ENCODE measurements at places on chromosomes 7 and 10.

- no peaks in the 10 kb centered on the region for H3K27me3 ChIP-seq
- H3K4me1 ChIP-seq, result no peaks in the 10 kb centered on the region
- H3K27ac ChIP-seq, result no peak overlapping the region
- H3K4me3 ChIP-seq, result no peak overlapping the region
- H3K36me3 ChIP-seq, result no peaks in the 10 kb centered on the region
- no peak for DNase-seq
These were observed 380.5 kb downstream of the SFMBT2 start for GRCh38 chr10:7030134-7030855.

- H3K27me3 ChIP-seq, result no peaks in the 10 kb centered on the region
- no peak overlapping the region for H3K27ac ChIP-seq
- H3K36me3 ChIP-seq, result no peaks in the 10 kb centered on the region
- DNase-seq, result no peak
These were observed 28.8 kb upstream of the PRTFDC1 start for GRCh38 chr10:24981161-24981710.

- H3K27me3 ChIP-seq, result no peaks in the 10 kb centered on the region
- DNase-seq, result no peak
- H3K36me3 ChIP-seq, result no peaks in the 10 kb centered on the region
- no peak overlapping the region for H3K4me3 ChIP-seq
- 0 out of 2 replicates have a peak, but pooled peaks cover 5% of the 10 kb centered on the region for H3K4me1 ChIP-seq
These were observed 104.7 kb upstream of the LRGUK start for GRCh38 chr7:134022286-134022911.

GRCh38 chr7:6556196-6556595 lies 4.9 kb upstream of the GRID2IP start:
- H3K27me3 ChIP-seq, result no peaks in the 10 kb centered on the region
- DNase-seq, result no peak
- H3K27ac ChIP-seq, result no peak overlapping the region
- no peak overlapping the region for H3K4me3 ChIP-seq

GRCh38 chr7:44432381-44432977 lies 58.0 kb downstream of the NUDCD3 start:
- no peak for DNase-seq
- no peaks in the 10 kb centered on the region for H3K27me3 ChIP-seq
- H3K4me1 ChIP-seq, result peaks cover 20% of the 10 kb centered on the region
- no peaks in the 10 kb centered on the region for H3K36me3 ChIP-seq

DNA sequence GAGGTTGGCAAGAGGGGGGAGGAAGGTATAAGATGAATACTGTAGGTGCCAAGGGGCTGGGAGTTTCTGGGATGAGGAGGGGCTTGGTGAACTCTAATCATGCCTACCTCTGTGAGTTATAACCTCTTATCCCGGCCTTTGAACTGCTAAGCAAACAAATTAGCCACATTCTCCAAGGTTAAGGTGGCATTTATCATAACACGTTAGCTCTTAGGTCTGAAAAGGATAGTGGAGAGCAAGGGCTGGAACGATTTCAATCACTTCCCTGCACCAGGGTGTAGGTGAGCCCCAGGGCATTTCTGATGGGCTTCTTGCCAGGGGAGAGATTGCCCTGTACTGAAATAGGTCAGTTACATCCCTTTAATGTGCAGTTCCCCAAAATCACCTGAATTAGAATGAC lies 28.6 kb upstream of the DMBT1 start:
- no peak overlapping the region for H3K4me3 ChIP-seq
- H3K27ac ChIP-seq, result no peak overlapping the region
- no peaks in the 10 kb centered on the region for H3K4me1 ChIP-seq
- no peaks in the 10 kb centered on the region for H3K36me3 ChIP-seq

DNA sequence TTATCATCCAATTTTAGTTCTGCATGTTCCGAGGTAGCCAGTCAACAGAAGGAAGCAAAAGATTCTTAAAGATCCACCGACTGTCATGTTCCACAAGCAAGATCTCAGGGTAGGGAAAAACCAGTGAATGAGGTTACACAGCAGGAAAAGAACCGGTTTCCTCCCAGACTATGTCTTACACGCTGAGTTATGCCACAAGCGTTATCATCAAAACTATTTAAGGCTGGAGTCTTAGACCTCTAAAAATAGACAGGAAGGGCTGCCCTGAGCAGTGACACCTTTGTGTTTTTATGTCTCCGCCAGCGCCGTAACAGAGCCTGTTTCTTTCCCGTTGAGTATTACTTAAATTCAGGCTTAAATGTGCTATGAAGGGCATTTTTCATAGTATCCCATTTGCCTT lies 48.3 kb downstream of the PROSER2 start:
- no peak for DNase-seq
- H3K27me3 ChIP-seq, result peaks cover 15% of the 10 kb centered on the region
- H3K36me3 ChIP-seq, result no peaks in the 10 kb centered on the region

DNA sequence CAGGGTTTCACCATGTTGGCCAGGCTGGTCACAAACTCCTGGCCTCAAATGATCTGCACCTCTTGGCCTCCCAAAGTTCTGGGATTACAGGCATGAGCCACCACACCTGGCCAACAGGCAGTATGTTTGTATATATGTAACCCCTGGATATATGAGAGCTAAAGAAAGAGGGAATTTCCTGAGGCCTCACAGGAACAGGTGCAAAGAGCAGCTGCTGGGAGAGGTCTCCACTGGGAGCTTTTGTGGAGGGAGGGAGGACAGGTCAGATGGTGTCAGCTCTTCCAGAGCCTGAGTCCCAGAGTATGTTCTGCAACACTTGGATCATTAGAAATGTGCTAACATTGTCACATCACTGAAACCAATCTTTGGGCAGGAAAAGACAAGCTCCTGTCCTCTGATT lies 110.1 kb upstream of the KIF5B start:
- DNase-seq, result no peak
- H3K27ac ChIP-seq, result no peak overlapping the region
- no peaks in the 10 kb centered on the region for H3K27me3 ChIP-seq
- no peaks in the 10 kb centered on the region for H3K36me3 ChIP-seq

DNA sequence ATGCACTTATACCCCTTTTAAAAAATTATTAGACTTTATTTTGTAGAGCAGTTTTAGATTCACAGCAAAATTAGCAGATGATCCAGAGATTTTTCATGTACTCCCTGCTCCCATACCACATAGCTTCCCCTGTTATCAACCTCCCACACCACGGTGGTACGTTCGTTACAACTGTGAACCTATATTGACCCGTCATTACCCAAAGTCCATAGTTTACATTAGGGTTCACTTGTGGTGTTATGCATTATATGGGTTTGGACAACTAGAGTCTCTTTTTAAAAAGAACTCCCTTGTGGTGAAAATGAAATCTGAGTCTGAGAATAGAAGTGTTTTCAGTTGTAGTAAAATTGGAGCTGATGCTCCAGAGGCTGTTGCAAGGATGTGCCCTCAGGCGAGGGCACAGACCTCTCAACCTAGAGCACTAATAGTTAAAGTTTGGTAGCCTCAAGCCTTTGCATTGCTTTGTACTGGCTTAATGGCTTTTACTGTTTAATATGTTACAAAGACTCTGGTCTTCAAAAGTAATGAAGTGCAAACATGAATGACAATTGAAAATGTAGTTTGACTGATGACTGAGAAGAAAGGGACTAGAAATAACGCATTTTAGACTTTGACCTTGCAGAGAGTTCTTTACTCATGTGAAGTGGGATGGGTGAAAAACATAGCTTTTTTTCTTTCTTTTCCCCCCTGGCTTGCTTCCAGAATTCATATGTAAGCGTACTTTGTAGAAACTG lies 30.6 kb upstream of the CSTF2T start:
- H3K27me3 ChIP-seq, result no peaks in the 10 kb centered on the region
- no peak overlapping the region for H3K27ac ChIP-seq
- no peaks in the 10 kb centered on the region for H3K4me1 ChIP-seq
- no peaks in the 10 kb centered on the region for H3K36me3 ChIP-seq
- H3K4me3 ChIP-seq, result no peak overlapping the region

- H3K4me3 ChIP-seq, result no peak overlapping the region
- no peaks in the 10 kb centered on the region for H3K27me3 ChIP-seq
- H3K36me3 ChIP-seq, result no peaks in the 10 kb centered on the region
- no peaks in the 10 kb centered on the region for H3K4me1 ChIP-seq
- no peak overlapping the region for H3K27ac ChIP-seq
These were observed 1.6 kb downstream of the WEE2 start for GRCh38 chr7:141709749-141710148.

GRCh38 chr10:61942604-61943461 lies 41.3 kb downstream of the ARID5B start:
- H3K4me1 ChIP-seq, result peaks cover 69% of the 10 kb centered on the region
- H3K27me3 ChIP-seq, result no peaks in the 10 kb centered on the region
- H3K36me3 ChIP-seq, result peaks cover 26% of the 10 kb centered on the region
- no peak for DNase-seq
- H3K27ac ChIP-seq, result peak overlapping the region; percentile 14

GRCh38 chr10:131574707-131575430 lies 263.3 kb upstream of the TCERG1L start:
- H3K27me3 ChIP-seq, result no peaks in the 10 kb centered on the region
- no peak for DNase-seq
- H3K4me3 ChIP-seq, result no peak overlapping the region
- H3K4me1 ChIP-seq, result no peaks in the 10 kb centered on the region
- H3K36me3 ChIP-seq, result no peaks in the 10 kb centered on the region
- H3K27ac ChIP-seq, result no peak overlapping the region

- no peaks in the 10 kb centered on the region for H3K36me3 ChIP-seq
- no peaks in the 10 kb centered on the region for H3K27me3 ChIP-seq
- H3K4me1 ChIP-seq, result no peaks in the 10 kb centered on the region
- H3K4me3 ChIP-seq, result no peak overlapping the region
- H3K27ac ChIP-seq, result no peak overlapping the region
These were observed 120.9 kb downstream of the CRPPA start for GRCh38 chr7:16300361-16300895.

- H3K27me3 ChIP-seq, result no peaks in the 10 kb centered on the region
- H3K4me1 ChIP-seq, result no peaks in the 10 kb centered on the region
These were observed 111.7 kb downstream of the PARP12 start for GRCh38 chr7:139950881-139951525.

Measured in MM.1S (cell line).